Effector CD4-positive, alpha-beta T cell (primary cell): ENCODE measurements at places on chromosomes 11 and 22.

DNA sequence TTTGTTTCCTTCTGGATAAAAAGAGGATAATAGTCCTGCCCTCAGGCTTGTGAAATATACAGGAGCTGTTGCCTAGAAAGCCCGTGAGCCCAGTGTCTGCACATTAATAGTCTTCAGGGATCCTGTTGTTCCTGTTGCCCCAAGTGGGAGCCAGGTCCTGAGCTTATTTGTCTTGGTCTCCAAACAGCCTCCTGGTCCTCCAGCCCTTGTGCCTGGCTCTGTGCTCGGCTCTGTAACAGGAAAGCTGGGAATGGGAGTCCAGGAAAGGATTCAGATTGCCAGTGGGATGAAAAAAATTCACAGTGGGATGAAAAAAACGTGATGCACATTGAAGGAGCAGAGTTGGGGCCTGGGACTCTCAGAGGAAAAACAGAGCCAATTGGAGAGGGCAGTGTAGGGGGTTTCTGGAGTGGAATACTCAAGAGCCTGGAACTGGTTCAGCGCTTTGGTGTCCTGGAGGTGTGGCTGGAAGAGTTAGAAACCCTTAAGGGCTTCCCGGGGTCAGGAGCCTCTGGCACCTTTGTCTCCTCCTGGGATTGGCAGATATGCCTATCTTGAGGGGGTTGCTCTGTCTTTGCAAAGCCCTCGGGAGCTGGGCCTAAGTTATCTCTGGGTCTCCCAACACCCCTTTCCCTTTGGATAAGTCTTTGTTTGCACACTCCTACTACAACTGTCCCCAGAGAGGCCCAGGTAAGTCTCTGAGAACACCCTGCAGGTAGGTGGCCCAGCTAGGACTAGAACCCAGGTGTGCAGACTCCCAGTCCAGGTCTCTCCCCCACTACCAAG lies 2.3 kb upstream of the INPPL1 start:
- no peak for DNase-seq

- no peak for DNase-seq
Measured at GRCh38 chr11:123195188-123196059, at the start of gene CLMP. TSS of gene CLMP (minus strand) at chr11:123195248. CDS start at chr11:123194940, 308 bp downstream.

- no peak for DNase-seq
Measured at GRCh38 chr22:28053896-28054818, 135.1 kb upstream of the PITPNB start.

GRCh38 chr11:95231881-95232605 lies 1.0 kb upstream of the SESN3 start:
- DNase-seq = peak; percentile 57

DNA sequence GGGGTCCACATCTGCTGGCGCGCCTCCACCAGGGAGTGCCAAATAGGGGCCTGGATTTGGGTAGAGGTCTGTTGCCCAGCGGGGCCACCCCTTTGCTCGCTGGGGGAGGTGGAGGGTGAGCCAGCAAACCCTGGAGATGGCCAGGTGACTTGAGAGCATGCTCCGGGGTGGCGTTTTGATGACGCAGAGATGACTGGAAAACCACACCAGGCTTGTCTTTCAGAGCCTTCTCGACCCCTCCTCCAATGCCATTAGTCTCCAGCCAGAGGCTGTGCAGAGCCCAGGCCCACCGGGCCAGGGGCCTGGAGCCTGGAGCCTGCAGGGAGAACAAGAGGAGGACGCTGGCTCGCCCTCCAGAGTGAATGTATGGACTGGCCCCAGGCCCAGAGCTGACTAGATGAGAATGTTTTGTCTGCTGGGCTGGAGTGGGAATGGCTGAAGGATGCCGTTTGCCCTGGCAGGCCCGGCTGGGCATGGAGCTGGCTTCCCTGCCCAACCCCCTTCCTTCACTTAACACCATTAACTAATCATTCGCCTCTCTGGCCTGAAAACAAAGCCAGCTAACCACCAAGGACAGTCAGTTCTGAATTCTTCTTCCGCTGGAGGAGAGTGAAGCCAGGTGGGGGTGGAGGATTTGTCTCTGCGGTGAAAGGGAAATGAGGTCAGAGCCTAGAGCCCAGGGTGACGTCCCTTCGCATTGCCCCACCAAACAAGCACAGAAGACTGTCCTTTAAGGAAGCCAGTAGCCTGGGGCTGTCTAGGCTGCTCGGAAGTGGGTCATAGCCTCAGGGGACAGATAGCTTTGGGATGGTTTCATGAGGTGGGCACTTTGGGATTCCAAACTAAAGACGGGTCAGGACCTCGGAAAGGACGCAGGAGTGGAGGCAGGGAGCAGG lies 1.6 kb upstream of the MCAM start:
- DNase-seq = no peak
